ENCODE measurements at places on chromosomes 16 and 17. TPM values are rescaled to one million over a fixed set of nuclear protein-coding genes. Genes with fewer than 3 reads are reported as not detected.

GRCh38 chr16:87194172-87194571 lies 123.0 kb downstream of the C16orf95 start:
- no peaks in the 10 kb centered on the region for H3K4me1 ChIP-seq
- H3K27ac ChIP-seq: no peak overlapping the region
- no peak overlapping the region for H3K4me3 ChIP-seq
- H3K36me3 ChIP-seq: no peaks in the 10 kb centered on the region

GRCh38 chr16:67199808-67200198 lies 872 bp downstream of the ELMO3 start:
- no peaks in the 10 kb centered on the region for H3K27me3 ChIP-seq
- no peak overlapping the region for H3K27ac ChIP-seq
- H3K4me1 ChIP-seq: no peaks in the 10 kb centered on the region
- peaks cover 21% of the 10 kb centered on the region for H3K36me3 ChIP-seq

DNA sequence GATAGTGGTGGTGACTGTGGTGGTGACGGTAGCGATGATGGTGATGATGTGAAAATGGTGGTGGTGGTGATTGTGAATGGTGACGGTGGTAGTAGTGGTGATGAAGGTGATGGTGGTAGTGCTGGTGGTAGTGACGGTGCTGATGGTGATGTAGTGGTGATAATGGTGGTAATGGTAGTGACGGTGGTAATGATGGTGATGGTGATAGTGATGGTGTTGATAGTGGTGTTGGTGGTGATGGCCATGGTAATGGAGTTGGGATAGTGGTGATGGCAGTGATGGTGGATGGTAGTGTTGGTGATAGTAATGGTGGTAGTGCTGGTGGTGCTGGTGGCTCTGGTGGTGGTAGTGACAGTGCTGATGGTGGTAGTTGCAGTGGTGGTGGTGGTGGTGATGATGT lies 14.7 kb upstream of the RBFOX1 start:
- H3K4me3 ChIP-seq: no peak overlapping the region
- DNase-seq: no peak
- no peaks in the 10 kb centered on the region for H3K36me3 ChIP-seq
- H3K27ac ChIP-seq: no peak overlapping the region

ZP2 gene
- not detected for total RNA-seq

BAIAP2 gene
- total RNA-seq: 1.2 TPM

GP2 gene
- 8.7 TPM for total RNA-seq
